ENCODE measurements at places on chromosomes 4 and X.

DNA sequence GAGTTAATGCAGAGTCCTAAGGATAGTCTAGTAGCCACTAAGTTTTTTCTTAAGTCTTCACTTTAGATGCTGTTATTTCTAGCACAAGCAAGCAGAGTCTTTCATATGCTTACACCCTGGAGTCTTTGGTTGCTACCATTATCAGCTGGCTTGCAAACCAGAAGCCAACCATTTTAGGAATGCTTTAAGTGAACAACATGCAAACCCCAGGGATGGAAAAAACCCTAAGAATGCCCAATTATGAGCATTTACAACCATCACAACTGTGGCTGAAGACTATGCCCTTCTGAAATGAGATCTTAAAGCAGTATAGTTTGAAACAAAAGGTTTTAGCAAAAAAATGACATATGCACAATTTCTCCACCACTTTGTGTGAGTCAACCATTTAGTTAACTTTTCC lies 6.6 kb downstream of the MID1IP1 start:
- DNase-seq, result no peak

DNA sequence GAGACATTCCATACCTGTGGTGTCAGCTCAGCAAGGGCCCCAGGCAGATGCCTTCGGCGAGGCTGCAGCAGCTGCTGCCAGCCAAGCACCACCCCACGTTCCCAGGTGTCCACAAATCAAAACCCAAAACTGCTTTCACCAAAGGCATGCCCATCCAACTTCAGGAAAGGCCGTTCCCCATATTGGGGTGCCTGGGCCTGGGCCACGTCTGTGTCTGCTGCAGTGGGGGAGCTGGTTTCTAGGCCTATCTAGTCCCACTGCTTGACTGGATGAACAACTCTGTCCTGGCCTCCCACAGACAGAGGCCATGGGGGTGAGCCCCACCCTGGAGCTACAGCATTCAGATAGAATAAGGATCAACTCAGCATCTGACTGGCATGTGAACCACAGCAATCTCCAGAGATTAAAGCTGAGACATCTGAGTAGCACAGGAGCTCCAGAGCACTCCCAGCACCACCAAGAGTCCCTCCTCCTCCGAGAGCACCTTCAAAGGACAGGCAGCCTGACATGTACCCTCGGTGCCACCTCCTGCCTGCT lies 37.0 kb downstream of the NAT8L start:
- DNase-seq, result no peak

DNA sequence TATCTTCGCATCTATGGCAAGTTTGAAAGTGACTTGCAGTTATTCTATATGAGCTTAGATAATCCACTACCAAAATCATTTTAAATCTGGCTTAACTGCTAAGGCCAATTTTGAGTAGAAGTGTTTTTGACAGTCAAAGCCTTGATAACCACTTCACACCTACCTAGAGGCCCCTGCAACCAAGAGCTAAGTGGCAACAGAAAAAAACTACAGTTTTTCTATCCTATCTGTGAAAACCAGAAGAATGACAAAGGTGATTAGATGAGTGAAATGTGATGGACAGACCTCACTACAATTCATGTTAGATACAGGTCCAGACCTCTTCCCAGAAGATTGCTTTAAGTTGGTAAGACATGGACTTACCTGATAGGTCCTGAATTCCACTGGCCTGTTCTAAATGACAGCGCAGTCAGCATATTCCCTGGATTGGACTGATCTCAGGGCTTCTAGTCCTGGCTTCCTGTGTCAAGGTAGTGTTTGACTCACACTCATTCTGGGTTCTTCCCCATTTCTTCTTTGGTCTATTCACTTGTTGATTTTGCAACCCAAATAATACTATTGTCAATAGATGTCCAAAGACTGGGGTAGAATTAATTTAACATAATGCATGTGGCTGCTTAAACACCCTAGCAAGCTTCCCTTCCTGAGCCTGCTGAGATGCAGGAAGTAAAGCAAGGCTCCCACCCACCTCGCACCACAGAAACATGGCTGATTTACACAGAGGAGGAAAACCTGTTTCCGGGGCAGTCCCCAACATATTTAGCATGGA lies 65.1 kb downstream of the PPP3CA start:
- DNase-seq, result no peak

DNA sequence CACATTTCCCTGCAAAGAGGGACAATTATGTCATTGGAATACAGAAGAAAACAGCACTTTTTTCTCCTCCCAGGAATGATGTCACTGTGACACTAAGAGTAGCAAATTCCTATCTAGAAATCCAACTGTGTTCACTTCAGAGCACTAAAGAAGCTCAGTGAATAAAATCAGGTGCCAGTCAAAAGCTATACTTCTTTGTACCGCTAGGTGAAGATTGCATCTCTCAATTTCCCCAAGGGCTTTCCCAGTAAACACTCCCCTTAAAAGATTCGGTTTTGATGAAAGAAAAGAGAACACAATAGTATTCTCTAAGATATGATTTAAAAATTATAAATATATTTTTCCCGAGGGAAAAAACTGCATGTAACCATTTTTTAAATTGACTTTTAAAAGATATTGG lies 104.7 kb upstream of the MID1 start:
- no peak for DNase-seq

DNA sequence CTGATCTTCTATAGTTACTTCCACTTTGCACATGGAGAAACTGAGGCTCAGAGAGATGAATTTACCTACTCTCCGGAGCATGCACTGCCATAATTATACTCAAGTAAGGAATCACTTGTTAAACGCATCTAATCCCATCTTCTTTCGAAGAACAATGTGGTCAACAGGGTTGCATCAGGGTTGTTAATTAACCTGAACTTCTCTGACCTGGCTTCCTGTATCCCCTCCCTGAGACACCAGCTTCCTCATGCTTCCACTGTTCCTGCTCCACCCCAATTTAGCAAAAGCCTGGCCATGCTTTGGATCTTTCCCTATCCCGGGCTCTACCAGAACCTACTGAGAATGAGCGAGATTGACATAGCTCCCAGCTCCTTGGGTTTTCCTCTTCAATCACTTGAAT lies 136.7 kb downstream of the SMIM20 start:
- no peak for DNase-seq

DNA sequence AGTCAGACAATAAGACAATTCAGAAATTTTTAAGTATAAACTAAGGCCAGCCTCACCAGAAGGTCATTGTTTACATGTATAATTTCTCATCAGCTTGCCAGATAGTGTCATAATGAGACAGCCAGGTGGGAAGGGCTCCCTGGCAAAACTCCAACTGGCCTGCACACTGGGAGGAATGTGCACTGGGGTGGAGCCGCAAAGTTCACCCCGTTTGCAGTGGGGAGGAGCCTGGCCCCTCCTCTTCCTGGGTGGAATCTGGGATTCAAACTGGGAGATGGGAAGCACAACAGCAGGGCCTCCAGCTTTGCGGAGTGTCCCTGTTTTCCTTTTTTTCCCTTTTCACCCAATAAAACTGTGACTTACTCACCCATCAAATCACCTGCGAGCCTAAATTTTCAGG lies 329.9 kb downstream of the SMARCA1 start:
- peak; percentile 77 for DNase-seq

- DNase-seq, result no peak
Measured at GRCh38 chr4:42252315-42252714, 99.9 kb upstream of the BEND4 start.

GRCh38 chr4:185282968-185283367 lies 73.6 kb downstream of the SNX25 start:
- no peak for DNase-seq

DNA sequence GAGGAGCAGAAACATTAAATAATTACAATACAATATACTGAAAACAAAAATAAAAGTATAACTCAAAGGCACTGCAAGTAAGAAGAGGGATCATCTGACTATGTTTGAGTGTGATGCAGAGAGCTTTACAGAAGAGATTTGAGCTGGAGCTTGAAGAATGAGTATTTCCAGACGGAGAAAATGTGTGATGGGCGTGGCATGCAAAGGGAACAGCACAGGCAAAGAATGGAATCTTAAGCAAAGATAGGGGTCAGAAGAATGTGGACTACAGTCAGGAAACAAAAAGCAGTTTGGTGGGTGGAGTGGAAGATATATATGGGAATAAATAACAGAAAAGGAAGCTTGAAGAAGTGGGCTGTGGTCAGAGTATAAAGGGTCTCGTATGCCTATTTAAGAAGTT lies 45.5 kb downstream of the OPHN1 start:
- no peak for DNase-seq

GRCh38 chr4:159296061-159296460 lies 193.2 kb downstream of the RAPGEF2 start:
- no peak for DNase-seq

- no peak for DNase-seq
Measured at GRCh38 chrX:132033166-132033565, 10.1 kb downstream of the STK26 start.

- peak; percentile 74 for DNase-seq
Measured at GRCh38 chrX:54529552-54530356, at the start of gene GNL3L. Gene GNL3L (plus strand): TSS chrX:54530219. CDS start chrX:54532567, 2,348 bp downstream.

- DNase-seq, result no peak
Measured at GRCh38 chr4:109275066-109275745, 27.3 kb downstream of the COL25A1 start.

GRCh38 chr4:80307183-80307735 lies 28.3 kb upstream of the CFAP299 start:
- peak; percentile 73 for DNase-seq

- DNase-seq, result no peak
Measured at GRCh38 chrX:117711782-117712181, 404.8 kb downstream of the KLHL13 start.

GRCh38 chr4:153791746-153792617 lies 3.1 kb upstream of the SFRP2 start:
- DNase-seq, result no peak

DNA sequence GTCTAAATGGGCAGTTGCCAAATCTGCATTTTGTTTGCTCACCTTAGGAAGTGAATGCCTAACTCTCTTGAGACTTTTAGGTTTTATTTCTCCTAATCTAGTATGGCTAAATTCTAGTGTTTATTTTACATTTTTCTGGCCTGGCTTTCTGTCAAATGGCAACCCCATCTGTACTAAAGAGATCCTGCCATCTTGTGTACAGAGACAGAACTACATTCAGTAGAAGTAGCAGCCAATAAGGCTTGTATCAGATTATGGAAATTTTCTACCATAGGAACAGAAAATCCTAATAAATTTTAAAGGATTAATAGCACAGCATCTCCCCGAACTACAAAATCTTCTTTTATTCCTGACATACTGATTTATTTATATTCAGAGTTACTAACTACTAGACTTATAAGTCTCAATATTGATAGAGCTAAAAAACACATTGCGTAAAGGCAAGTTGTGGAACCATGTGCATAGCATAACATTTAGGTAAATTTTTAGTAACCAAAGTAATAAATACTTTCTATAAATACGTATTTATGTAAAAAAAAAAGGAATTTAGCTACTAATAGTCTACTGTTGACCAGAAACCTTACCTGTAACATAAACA lies 45.5 kb downstream of the TMEM144 start:
- DNase-seq, result peak; percentile 45

GRCh38 chrX:55488006-55488592 lies 1.5 kb downstream of the USP51 start:
- DNase-seq, result no peak

- peak; percentile 9 for DNase-seq
Measured at GRCh38 chrX:149825424-149825823, 43.7 kb downstream of the MAGEA9 start.

DNA sequence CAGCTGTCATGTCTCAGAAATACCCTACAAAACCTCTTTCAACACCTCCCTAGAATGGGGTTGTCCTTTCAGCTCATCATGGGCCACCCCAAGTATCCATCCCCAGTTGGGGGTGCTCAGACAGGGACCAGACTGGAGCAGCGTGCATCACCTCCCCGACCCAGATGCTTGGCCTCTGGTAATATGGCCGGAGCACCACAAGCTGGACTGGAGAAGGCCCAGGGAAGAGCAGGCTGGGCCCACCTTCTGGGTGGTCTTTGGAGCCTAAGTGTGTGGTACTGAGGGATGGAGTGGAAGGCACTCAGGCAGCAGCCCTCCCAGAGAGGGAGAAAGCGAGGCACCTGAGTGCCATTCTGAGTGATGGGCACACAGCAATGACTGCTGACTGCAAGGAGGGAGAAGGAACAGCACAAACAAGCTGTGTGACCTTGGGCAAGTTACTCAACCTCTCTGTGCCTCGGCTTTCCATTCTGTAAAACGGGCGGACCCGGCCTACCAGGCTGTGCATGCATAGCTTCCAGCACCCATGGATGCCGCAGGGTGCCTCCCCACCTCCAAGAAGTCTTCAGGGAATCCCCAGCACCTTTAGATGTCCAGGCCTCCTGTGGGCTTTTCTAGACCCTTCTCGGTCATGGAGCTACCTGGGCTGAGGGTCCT lies 228.2 kb downstream of the AFAP1 start:
- DNase-seq, result no peak

DNA sequence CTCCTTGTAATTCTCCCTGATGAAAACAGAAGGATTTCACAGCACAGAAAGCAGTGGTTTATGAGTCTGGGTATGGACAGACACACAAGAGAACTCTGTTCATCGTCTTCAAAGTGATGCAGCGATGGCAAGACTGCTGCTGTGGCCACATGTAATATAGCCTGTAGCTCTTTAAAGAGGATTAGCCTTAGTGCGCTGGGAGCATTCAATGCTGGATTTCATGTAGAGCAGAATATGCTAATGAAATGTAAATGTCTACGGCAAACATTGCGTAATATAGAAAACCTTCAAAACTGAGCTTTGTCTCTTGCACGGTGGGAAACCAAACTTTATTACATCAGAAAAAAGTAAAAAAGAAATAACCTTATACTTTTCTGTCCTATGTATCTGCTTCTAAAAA lies 42.9 kb downstream of the ALPK1 start:
- no peak for DNase-seq

DNA sequence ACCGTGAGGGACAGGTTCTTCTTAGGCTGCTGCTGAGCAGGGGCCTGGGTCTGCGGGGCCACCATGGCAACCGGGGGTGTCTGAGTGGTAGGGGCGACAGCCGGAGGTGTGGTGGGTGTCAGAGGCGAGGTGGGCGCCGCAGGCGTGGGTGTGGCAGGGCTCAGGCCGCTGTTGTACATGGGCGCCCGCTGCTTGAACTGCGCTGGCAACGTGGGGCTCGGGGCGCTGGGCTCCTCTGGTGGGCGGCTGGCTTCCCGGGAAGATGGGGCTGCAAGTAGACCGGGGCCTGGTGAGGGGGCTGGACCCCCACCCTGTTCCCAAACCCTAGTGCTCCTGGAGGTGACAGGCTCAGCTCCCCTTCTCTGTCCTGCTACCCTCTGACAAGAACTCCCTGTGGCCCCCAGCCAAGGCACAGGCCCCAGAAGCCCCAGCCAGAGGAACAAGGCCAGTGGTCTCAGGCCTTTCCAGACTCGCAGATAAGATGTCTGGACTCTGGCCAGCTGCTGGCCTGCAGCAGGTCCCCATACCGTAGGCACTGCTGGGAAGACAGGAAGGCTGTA lies 24.8 kb downstream of the NELFA start:
- no peak for DNase-seq

DNA sequence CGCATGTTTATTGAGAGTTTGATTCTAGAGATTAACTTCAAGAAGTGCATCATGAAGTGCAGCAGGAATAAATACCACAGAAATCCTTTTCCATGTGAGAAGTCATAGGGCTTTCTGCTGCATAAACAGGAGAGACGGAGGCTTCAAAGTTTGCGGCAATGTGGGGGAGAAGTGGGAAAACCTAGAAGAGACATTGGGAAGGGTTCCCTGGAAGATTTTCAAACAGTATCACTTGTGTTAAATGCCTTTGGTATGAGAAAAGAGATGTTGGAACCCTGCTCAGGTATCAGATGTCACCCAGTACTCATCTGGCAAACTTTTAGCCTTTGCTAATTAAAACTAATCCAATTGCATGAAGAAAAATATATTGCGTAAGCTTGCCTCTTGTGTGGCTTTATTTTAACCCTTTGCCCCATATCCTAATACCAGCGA lies 15.4 kb downstream of the NHS start:
- no peak for DNase-seq

Data from COR-L47 (cell line).